ENCODE measurements at places on chromosomes 5 and 9. TPM values are rescaled to one million over a fixed set of nuclear protein-coding genes. Genes with fewer than 3 reads are reported as not detected.

Gene ANKDD1B
- polyA plus RNA-seq, result 0.39 TPM

Gene PCDHGA4
- polyA plus RNA-seq, result not detected

DNA sequence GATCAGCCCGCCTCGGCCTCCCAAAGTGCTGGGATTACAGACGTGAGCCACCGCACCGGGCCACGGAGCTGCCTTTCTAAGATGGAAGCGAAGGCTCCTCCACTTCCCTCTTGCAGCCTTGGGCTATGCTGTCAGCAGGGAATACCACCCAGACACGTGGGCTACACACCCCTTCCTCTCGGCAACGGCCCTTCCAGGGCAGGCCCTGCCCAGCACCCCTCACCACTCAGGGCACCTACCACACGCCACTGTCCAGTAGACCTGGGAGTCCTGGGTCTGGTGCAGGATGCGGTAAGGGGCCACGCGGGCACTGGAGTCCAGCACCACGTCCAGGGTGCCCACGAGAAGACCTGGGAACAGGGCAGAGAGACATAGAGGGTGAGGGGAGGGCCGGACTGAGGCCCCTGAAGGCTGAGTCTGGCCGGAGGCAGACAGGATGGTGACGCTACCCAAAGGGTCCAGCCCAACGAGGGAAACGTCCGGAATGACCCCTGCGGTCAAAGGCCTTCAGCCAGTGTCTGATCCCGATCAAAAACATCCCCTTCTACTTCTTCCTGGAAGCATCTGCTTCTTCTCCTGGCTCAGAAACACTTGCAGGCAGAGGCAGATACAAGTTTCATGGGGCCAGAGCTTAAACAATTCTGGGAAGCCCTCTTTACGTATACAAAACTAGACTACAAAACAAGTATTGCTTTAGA is 3.1 kb downstream of the TBC1D9B start:
- peaks cover 33% of the 10 kb centered on the region for H3K4me1 ChIP-seq
- no peak overlapping the region for H3K27ac ChIP-seq
- peaks cover 34% of the 10 kb centered on the region for H3K36me3 ChIP-seq
- no peak for DNase-seq

DNA sequence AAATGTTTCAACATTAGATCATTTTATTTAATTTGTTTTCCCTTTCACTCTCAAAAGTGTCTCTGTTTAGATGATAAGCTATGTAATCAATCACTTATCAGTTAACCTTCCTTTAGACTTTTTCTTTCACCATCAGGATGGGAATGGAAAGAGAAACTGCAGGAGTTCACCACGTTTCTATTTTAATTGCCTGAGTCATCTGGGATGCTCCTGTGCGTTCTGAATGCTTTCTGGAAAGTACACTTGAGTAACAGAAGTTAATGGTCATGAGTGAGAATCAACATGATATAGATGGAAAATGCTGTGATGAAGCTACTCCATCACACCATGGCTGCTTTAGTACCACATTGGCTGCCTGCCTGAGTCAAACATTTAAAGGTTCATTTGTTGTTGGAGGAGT is 783.3 kb upstream of the CDH9 start:
- H3K36me3 ChIP-seq, result no peaks in the 10 kb centered on the region
- H3K4me3 ChIP-seq, result no peak overlapping the region
- DNase-seq, result no peak
- no peak overlapping the region for H3K27ac ChIP-seq
- H3K27me3 ChIP-seq, result no peaks in the 10 kb centered on the region

DNA sequence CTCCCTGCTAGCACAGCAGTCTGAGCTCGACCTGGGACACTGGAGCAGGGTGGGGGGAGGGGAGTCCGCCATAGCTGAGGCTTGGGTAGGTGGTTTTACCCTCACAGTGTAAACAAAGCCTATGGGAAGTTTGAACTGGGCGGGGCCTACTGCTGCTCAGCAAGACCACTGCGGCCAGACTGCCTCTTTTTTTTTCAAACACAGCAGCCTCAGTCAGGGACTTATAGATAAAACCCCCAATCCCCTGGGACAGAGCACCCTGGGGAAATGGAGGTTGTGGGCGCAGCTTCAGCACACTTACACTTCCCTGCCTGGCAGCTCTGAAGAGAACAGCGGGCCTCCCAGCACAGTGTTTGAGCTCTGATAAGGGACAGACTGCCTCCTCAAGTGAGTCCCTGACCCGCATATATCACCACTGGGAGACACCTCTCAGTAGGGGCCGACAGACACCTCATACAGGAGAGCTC is 151.1 kb upstream of the APC start:
- no peak overlapping the region for H3K27ac ChIP-seq
- no peak for DNase-seq
- no peaks in the 10 kb centered on the region for H3K36me3 ChIP-seq
- H3K4me1 ChIP-seq, result no peaks in the 10 kb centered on the region
